ENCODE measurements at places on chromosomes 6 and 20. TPM values are rescaled to one million over a fixed set of nuclear protein-coding genes. Genes with fewer than 3 reads are reported as not detected.
A peak's percentile ranks its signal among the peaks of the same experiment; 100 is the strongest.

GRCh38 chr6:42166444-42167141, 6.6 kb upstream of the GUCA1A start:
- DNase-seq = peak; percentile 87

BTN1A1 gene
- not detected for total RNA-seq

DNA sequence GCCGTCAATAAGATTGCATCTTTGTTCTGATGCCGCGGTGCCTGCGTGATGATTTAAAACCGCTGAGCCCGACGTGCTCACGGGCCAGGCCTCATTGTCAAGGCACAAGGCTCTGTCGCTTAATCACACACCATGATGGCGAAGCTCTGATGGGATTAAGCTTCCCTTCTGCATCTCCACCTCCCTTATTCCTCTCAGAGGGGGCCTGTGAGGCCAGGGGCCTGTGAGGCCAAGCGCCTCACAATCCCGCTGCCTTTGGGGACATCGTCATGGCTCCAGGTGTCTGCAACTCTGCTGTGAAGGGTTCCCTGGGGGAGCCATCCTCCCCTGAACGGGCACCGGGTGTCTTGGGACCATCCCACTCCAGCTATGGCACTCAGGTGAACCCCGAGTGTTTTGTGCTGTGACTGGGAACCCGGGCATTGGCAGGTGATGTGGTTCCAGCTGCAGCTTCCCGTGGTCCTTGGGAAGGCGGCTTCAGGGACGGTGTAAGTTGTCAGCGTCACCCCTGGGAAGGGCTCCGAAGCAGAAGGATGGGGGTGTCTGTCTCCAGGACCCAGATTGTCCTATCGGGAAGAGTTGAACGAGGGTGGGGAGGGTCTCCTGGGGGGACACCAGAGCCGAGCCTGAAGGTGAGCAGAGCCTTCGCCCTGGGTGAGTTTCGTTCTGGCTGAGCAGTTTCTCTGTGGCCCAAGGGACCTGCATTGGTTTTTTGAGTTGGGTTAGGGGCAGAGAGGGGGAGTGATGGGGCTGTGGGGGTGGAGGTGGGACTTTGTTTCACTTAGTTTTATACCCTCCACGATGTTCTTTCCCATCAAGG, 18.0 kb upstream of the BHLHE23 start:
- DNase-seq = no peak

FAM83B gene
- not detected for total RNA-seq

VWA7 gene
- total RNA-seq = 2.0 TPM

DNA sequence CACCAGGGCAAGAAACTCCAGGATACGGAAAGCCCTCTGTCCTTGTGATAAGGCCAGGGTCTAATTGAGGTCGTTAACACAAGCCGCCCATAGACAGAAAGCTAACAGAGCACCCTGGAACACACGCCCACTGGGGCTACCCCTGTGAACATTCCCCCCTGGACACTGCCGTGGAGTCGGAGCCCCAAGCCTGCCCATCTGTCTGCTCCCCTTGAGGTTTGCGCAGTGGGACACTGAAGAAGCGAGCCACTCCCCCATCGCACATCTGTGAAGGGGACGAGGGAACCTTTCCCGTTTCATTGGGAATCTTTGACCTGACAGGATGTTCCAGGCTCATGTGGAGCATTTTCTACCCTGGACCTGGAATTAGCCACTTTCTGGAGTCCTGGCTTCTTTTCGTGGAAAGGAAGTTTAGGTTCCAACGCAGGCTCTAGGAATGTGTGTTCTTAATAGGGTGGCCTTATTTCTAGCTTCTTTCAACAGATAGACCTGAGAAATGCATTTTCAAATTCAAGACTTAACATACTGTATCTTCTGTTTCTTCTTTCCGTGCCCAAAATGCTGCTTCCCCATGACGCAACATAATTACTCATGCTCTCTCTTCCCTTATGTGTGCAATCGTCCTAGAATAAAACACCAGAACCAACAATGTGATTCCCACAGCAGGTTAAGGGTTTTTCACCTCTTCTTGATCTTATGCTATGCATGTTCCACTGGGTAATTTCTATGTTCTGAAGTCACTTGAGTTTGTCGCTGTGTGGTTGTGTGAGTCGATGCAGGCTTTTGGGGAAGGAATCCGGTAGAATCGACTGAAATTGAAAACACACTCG, 161.1 kb downstream of the ERMARD start:
- no peak for DNase-seq

DNA sequence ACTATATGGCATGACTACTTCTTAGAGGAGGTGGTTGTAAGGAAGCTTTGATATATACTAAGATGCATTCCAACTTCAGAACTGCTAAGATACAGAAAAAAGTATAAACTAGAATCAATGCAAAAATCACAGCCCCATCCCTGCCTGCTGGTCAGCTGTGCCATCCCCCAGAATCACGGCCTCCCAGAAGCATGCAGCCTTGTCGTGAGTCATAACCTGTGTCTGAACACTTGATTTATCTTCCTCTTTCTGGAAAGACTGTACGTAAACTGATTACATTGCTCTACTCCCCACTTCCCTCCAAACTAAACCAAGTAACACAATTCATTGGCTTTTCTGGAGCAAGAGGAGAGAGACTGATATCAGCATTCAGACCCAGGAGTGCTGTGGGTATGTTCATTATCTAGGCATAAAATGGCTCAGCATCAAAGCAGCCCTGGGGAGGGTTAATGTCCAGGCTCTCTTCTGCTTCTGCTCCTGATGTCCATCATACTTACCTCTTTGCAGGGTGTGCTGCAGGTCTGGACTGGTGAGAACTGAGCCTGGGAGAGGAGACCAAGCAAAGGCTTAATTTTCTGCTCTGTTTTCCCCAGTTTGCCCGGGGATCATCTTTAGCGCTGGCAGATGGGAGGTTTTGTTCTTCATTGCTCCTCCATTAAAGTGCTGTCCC, 18.4 kb downstream of the SCP2D1 start:
- DNase-seq = no peak

DNA sequence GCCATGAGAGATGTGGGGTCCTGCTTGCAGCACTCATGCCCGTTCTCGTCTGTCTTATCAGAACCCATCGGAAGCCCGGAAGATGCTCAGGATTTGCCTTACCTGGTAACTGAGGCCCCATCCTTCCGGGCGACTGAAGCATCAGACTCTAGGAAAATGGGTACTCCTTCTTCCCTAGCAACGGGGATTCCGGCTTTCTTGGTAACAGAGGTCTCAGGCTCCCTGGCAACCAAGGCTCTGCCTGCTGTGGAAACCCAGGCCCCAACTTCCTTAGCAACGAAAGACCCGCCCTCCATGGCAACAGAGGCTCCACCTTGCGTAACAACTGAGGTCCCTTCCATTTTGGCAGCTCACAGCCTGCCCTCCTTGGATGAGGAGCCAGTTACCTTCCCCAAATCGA, 8.3 kb downstream of the PI16 start:
- DNase-seq = peak; percentile 89

DUSP15 gene
- not detected for total RNA-seq

LGSN gene
- not detected for total RNA-seq

DNA sequence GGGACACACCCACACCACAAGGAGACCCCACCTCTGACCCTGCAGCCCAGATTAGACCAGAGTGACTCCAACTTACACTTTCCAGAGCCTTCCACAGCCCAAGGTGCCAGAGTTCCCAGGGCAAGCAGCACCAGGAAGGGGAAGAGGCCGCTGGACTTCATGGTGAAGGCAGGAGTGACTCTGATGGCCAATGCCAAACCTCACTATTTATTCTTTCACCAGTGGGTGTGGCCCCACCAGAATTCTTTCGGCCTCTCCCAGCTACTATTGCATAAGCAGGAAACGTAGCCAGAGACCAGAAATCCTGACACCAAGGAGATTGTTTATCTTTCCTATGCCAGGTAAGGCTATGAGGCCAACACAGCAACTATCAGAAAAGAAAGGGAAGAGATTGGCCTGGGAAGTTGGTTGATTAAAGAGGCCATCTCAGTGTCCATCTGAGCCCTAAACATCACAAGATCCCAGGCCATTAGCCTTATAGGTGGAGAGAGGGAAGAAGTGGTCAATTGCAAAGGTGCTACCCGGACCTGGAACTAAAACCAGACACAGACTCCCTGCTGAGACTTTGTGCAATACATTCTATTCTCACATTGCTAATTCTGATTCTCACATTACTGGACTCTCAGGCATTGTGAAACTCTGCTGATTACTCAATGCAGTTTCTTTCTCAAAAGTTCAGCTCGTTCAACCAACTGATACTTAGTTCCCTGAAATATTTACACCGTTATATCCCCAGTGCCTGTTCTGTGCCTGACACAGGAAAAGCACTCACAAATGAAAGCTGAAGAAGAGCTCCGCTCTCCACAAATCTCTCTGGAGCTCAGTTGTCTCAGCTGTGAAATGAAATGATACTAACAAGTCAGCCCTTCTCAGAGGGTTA, at the start of gene SLPI:
Gene SLPI (minus strand): TSS at position 182 of the 880 bp plus-strand sequence. CDS start 21 bp downstream, at position 161.
- no peak for DNase-seq

- no peak for DNase-seq
Measured at GRCh38 chr6:40417031-40417430, 170.1 kb downstream of the LRFN2 start.

DNA sequence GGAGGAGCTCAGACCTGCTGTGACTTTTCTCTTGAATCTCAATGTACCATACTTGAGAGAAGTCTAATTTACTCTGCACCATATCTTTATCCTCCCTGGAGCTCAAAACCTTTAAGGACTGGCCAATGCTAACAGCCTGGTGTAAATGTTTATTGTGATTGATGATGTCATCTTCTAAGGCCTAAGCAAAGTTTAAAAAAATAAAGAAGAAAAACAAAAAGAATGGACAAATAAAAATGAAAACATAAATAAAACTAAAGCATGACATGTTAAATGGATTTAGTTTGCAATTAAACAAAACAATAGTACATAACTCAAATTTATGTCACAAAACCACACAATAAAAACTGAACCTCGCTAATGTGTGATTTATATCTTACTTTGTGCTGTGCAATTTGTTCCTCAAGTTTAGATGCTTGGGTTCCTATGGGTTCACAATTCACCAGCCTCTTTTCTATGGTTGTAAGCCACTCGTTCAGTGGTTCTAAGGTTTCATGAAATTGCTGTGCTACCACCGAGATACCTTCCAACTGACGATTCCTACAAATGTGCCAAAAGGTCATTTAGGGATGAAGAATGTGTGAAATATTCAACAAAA, 113.0 kb downstream of the DST start:
- no peak for DNase-seq

CST2 gene
- not detected for total RNA-seq

GRCh38 chr6:169589699-169590257, 112.1 kb downstream of the WDR27 start:
- DNase-seq = no peak

GRCh38 chr6:90440586-90441283, 144.1 kb upstream of the BACH2 start:
- no peak for DNase-seq

GRCh38 chr6:52532457-52532856, 44.4 kb downstream of the TRAM2 start:
- no peak for DNase-seq

KIFC1 gene
- 94.6 TPM for total RNA-seq
